ENCODE measurements at places on chromosomes 5 and 9. TPM values are rescaled to one million over a fixed set of nuclear protein-coding genes. Genes with fewer than 3 reads are reported as not detected.

CCNO gene
- polyA plus RNA-seq, result 2.8 TPM

PAEP gene
- polyA plus RNA-seq, result not detected

THBS4 gene
- 2.8 TPM for polyA plus RNA-seq

PKD2L2 gene
- polyA plus RNA-seq, result 0.11 TPM

WDR55 gene
- 13.5 TPM for polyA plus RNA-seq

ZNF366 gene
- 3.3 TPM for polyA plus RNA-seq

TAF11L5 gene
- not detected for polyA plus RNA-seq

FAM221B gene
- not detected for polyA plus RNA-seq

TMEM174 gene
- polyA plus RNA-seq, result not detected

FOXD4L3 gene
- polyA plus RNA-seq, result not detected

KCNV2 gene
- not detected for polyA plus RNA-seq

ARHGEF37 gene
- polyA plus RNA-seq, result 14.2 TPM

- no peak for DNase-seq
Measured at GRCh38 chr9:124480621-124480981, 26.6 kb downstream of the NR5A1 start.

DNA sequence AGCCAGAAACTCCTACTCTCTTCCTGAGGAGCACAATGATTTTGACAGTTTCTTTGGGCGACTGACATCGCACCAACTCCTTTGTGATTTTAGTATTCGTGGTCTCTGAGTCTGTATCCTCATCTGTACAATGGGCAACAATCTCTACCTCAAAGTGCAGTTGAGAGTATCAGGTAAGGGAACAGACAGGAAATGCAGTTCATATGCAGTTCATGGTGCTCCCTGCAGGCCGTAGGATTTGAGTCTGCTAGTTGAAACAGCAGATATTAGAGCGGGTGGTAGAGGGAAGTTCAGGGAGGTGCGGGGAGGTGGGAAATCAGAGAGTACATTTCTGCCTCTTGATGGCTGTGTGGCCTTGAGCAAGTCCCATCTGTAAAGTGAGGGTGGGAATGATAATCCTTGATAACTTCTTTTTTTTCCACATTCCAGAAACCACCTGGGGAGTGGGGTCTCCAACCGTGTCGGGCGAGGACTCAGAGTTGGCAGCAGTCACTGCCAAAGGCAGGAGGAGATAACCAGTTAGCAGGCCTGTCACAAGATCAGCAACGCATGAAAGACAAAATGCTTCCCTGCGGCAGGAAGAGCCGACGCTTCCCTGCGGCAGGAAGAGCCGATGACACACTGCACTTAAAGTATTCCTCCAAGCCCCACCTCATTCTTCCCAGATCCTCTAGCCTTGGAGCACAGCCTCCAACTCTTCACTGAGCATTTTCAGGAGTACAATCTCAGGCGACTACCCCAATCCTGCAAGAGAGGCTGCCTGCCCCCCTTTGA is 6.0 kb upstream of the NEK6 start:
- no peak for DNase-seq

- no peak for DNase-seq
Measured at GRCh38 chr9:117427357-117427913, 12.6 kb upstream of the ASTN2 start.

DNA sequence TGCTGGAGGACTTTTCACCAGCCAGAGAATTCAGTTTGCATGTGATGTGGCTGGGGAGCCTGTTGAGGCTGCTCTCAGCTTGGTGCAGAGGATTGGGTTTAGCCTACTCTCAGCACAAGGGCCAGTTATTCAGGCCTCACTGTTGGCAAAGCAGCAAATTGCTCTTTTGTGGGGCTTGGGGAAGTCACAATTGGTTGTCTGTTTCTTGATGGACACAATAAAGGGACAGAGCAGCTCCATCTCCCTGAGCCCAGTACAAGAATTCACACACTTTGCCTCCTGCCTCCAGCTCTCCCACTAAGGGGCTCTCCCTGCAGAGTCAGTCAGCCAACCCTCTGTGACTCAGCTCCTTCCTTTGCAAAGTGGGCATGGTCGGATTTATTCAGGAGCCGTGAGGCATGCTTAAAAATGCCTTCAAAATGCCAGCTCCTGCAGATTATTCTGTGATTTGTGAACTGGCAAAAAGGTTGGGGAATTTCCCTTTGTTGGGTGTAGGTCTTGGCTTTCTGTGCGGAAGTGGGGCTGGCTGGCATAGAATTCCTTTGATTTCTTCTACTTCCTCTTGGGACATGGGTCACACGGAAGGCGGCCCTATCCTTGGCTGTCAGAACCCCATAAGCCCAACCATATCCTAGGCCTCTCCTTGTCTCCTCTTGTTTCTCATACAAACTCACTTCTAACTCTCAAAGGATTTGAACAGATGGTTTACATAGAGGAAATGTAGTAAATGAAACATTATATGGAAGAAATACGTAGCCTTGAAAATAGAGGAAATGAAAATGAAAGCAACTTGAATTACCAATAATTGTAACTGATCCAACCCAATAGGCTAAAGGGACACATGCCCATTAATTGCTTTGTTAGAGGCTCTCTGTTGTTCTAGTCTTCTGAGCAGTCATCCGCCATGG is 118.7 kb upstream of the CD180 start:
- no peak for DNase-seq

DNA sequence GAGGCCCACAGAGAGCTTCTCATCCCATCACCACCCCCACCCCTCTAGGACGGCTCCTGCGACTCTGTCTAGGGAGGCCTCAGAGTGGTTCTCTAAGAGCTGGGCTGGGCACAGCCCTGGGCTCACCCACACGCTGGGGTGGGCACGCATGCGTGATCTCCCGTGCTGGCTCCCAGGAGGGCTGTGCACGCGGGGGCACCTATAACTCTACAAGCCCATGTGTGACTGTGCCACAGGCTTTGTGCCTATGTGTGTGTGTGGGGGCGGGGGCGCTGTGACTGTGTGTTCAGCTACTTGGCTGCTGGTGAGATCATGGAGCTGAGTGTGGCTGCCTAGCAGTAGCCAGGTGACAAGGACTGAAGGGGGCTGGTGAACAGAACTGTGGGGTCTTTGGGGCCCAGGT is 32.2 kb downstream of the NDUFA8 start:
- DNase-seq, result no peak

DNA sequence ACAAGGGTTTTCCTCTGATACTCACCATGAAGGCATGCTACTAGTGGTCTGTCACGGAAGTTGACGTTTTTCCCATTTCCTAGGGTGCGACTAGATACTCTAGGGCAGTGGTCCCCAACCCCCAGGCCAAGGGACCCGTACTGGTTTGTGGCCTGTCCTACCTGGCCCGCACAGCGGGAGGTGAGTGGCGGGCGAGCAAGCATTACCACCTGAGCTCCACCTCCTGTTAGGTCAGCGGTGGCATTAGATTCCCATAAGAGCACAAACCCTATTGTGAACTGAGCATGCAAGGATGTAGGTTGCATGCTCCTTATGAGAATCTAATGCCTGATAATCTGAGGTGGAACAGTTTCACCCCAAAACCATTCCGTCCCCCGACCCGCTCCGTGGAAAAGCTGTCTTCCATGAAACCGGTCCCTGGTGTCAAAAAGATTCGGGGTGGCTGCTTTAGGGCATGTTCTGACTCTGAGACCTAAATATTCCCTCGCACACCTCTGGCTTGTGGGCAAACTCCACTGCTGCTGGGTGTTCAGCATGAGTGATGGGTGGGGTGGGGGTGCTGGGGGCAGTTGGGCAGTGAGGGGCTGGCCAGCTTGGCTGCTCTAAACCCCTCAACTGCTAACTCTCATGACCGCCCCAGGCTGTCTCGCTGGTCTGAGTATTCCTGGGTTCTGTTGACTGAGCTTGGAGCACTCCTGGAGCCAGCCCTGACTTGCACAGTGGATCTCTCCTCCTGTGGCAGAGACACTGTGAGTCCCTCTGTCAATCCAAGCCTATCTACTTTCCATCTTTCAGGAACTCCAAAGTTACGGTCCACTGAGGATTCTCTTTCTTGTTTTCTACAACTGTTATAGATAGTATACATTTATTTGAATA is 78.3 kb upstream of the NEK6 start:
- no peak for DNase-seq

GRCh38 chr5:140855772-140856674 is at the start of gene PCDHA10:
Gene PCDHA10, plus strand, starts transcription at chr5:140855897. Its CDS starts 152 bp downstream, at chr5:140856049.
- DNase-seq, result no peak

GRCh38 chr5:135700731-135701130 is 121.9 kb upstream of the CXCL14 start:
- DNase-seq, result no peak

DNA sequence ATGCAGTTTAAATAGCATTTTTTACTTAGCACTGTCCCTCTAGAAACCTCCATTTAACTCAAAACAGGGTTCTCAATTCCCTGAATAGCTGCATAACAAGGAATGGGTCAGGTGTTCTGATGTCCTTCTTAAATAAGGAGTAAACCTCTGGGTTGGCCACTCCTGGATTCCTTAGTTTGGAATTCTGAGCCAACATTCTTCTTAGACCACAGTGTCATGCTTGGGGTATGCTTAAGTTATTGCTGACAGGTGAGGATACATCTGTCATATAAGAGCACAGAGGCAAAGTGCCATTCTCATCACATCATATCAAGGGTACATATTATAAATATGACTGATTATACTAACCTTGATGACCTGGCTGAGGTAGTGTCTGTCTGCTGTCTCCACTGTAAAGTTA is 179.9 kb upstream of the SEMA6A start:
- DNase-seq, result no peak

DNA sequence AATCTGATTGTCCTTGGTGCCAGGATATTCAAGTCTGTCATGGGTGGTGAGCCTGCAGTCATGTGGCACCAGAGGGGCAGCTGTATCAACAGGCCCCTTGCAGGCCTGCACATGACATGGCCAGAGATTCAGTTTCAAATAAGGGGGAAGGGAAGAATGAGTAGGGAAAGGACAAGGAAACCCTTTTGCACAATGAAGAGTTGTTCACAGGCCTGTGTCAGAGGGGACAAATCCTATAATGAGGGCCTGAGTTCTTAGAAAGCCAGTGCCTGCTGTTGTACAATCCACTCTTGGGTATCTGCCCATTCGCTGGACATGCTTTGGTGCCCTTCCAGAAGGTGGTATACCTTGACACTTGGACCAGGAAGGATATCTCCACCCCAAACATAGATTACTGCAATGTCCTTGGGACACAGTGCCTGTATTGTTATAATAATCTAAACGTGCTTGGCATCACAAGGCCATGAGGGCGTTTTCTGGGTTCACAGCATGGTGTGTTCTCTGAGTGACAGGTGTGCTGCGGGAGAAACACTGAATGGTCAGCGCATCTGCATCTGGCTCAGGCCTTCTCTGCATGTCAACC is 1.9 kb upstream of the TMEM171 start:
- DNase-seq, result no peak

DNA sequence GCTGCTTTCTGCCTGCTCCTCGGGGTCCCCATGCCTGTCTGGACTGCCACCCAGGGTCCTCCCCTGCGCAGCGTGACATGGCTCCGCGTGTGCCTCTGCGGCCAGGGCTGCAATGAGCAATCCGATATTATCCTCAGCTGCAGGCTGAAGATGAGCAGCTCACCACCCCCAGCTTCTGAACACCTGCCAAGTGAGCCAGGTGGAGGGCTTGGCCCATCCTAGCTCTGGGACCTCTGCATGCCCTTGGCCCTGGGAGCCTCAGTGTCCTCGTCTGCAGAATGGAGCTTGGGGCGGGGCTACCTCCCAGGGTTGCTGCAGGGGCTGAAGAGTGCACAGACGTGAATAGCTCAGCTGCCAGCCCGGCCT is 4.1 kb upstream of the MYMK start:
- DNase-seq, result no peak

GRCh38 chr5:142287096-142287972 is 37.5 kb downstream of the SPRY4 start:
- no peak for DNase-seq

DNA sequence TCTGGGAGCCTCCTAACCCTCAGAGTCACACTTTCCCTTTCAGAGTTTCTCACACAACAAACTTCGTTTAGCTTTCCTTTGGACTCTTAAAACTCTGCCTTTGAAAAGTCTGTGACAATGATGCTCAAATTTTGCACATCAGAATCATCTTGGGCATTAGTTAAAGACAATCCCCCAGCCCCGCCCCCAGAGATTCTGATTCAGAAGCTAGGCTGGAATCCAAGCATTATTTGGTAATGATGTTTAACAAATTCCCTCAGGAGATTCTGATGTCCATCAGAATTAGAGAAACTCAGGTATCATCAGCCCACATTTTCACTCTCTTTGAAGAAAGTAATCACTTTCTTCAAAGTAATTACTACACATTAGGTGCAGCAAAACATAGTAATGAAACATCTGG is 9.6 kb upstream of the PLPP1 start:
- DNase-seq, result no peak

DNA sequence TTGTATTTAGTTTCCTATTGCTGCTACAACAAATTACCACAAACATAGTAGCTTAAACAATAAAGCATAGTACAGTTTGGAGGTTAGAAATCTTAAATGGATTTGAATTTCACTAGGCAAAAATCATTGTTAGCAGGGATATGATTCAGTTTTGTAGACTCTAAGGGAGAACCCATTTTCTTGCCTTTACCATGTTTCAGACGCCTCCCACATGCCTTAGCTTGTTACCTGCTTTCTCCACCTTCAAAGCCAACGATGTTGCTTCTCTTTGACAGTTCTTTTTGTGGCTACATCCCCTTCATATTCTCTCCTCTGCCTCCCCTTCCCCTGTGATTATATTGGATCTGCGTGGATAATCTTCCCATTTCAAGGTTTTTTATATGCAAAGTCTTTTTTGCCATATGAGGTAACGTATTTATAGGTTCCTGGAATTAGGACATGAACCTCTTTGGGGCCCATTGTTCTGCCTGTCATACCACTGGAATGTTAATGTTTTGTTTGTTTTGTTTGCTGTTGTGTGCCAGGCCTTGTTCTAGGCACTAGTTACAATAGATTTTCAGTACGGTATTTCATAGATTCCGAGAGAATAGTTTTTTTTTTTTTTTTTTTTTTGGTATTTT is 54.1 kb downstream of the UHRF2 start:
- DNase-seq, result no peak

DNA sequence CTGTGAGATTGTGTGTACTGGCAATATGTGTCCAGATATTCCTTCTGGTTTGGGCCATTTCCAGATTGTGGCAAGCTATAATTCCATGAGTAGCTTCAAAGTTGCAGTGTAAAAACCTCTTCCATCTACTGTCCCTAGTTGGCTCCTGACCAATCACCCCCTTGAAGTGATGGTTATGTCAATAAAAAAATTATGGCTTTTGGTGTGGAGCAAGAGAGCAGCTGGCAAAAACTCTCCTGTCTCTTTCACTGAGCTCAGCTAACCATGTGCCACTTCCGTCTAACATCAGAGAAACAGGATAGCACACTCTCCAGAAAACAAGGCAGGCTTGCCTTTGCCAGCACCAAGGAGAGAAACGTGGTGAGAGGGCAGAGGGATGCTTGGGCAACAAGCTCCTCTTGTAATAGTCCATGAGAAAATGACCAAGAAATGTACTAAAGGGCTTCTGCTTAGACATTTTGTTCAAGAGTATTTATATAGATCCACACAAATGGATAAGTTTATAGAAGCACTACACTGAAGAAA is 914.4 kb upstream of the SEMA6A start:
- DNase-seq, result no peak

- DNase-seq, result no peak
Measured at GRCh38 chr9:107963246-107963645, 473.7 kb upstream of the KLF4 start.

- DNase-seq, result no peak
Measured at GRCh38 chr5:40985501-40985900, 76.2 kb downstream of the C7 start.

GRCh38 chr9:12652973-12653372 is 40.2 kb upstream of the TYRP1 start:
- DNase-seq, result no peak

GRCh38 chr5:67425514-67425913 is 228.9 kb upstream of the CD180 start:
- DNase-seq, result no peak

- no peak for DNase-seq
Measured at GRCh38 chr5:169756071-169756765, 119.1 kb downstream of the DOCK2 start.

Measured in urinary bladder (tissue), 4 donors.